ENCODE measurements at places on chromosomes 13 and 19. TPM values are rescaled to one million over a fixed set of nuclear protein-coding genes. Genes with fewer than 3 reads are reported as not detected.

GRCh38 chr13:43879755-43880181 is at the start of gene LACC1:
LACC1 (plus strand) TSS chr13:43879904; CDS start chr13:43880986, 1,082 bp downstream.
- no peak for DNase-seq

GRCh38 chr19:13355356-13355755 is 150.9 kb downstream of the CACNA1A start:
- DNase-seq, result no peak

Gene KIR3DL1
- not detected for total RNA-seq

DNA sequence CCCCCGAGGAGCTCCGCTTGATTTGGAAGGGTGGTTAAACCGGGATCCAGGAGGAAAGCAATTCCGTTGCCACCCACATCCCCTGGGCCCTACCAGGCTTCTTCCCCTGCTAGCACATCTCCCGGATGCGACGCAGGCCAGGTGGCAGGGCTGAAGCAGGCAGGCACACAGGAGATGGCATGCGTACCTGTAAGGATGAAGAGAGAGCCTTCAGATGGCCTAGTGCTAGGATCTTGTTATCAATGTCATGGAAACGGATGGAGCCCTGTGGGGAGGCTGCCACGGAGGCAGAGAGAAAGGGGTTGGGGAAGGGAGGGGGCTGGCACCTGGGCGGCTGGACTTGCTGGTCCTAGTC is 8.5 kb upstream of the SOX1 start:
- no peak for DNase-seq

Gene ZNF728
- total RNA-seq, result not detected

GRCh38 chr19:40974633-40975037 is 16.4 kb upstream of the CYP2B6 start:
- DNase-seq, result peak; percentile 67
